HL-60 (cell line): ENCODE measurements at places on chromosomes 12 and 14.
A peak's percentile ranks its signal among the peaks of the same experiment; 100 is the strongest.

GRCh38 chr12:9052610-9053009, 63.1 kb downstream of the A2M start:
- no peak for DNase-seq

DNA sequence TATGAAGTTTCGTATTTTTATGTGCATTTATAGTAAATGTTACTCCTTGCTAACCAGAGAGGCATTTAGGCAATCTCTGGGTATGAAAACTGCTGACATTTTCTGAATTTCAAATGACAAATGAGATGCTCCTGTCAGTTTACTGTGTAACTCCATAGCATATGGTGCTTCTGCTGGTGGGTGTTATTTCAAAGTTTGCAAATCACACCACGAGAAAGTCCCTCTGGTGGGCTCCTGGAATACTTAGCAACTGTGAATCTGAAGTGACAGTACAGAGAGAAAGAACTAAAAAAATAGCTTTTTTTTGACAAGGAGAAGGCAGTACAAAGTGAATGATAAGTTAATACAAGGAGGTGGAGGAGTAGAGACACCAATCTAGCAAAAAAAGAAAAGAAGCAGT, 161.5 kb downstream of the DERA start:
- DNase-seq = no peak

DNA sequence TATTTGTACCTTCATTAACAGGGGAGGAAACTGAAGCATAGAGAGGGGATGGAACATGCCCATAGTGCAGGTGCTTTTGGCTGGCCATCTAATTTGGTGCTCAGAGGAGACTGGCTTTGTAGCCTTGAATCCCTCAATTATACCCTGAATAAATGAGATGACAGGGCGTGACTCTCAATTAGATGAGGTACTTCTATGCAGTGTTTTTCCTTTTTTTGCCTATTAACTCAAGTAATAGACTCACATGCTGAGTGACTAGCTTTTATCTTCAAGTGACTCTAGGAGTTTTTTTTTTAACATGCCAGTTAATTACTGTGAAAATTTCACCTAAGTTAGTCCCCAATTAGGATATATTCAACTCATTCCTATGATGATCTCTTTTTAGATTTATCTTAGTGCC, 243.7 kb downstream of the DACT1 start:
- no peak for DNase-seq

GRCh38 chr14:52950410-52950897, 396 bp downstream of the FERMT2 start:
- DNase-seq = no peak

GRCh38 chr14:66140213-66140918, 345.8 kb upstream of the CCDC196 start:
- no peak for DNase-seq

GRCh38 chr12:8860165-8860961, 37.9 kb downstream of the A2ML1 start:
- peak; percentile 8 for DNase-seq

GRCh38 chr12:2290516-2291065, 237.8 kb downstream of the CACNA1C start:
- no peak for DNase-seq
